ENCODE measurements at places on chromosomes 7 and 10.

GRCh38 chr7:30201161-30201666 lies 66.4 kb downstream of the MTURN start:
- DNase-seq: no peak

GRCh38 chr10:86678999-86679792 lies 10.9 kb downstream of the LDB3 start:
- no peak for DNase-seq

DNA sequence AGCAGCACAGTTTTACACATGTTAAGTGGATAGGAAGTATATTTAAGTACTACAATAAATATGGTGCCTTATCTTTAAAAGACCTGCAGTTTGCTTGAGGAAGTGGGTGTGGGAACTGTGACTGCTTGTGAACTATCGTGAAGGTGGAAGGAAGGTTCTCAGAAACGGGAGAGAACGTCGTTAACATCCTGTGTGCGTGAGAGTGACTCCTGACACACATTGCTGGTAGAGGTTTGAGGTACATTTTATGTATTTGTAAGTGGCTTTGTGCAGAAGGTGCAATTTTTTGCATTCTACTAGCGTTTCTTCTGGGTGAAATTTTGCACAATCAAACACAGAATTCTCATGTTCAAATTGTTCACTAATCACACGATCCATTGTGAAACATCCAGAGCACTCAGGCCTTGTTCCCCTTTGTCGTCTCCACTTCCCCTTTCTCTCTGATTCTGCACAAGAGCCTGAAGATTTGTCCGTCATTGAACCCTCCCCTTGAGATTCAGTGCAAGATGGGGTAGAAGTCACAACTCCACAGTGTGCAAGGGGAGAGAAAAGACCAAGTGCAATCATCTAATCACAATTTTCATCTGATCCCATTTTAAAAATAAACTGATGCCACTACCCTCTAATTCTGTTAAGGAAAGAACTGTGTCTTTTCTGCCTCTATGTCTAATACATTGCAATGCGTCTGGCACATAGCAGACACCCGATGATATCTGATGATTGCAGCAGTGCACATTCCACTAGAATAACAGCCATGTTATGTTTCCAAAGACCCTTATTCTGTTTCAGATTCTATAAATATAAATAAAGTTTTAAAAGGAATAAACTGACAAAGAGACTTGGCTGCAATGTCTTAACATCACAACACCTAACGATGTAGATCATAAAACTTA lies 279.9 kb downstream of the NEBL start:
- no peak for DNase-seq

DNA sequence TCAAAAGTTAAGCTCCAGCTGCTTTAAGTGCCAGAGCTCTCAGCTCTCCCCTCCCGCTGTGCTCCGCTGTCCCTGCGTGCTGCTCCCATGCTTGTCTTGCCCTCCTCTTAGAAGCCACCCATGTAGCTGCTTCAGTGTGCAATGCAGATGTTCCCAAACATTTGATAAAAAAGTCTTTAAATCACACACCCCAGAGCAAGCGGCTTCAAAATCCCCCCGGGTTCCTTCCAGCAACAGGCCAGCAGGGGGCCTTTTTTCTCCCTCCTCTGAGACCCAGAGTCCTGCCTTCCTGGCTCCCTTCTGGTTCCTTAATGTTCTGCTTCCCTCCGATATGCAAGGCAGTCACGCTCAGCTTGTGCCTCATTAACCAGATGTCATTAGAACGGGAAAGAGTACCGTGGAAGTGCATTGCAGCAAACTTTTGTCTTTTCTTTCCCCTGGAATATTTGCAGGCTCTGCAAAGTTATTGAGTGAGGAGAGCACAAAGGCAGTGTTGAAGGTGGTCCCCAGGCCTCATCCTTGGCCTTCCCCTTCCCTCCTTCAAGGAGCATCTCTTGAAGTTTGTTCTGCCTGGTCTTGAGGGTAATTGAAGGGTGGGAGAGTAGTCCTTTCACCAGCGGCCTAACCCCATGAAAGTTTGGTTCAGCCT lies 25.5 kb downstream of the LDB3 start:
- DNase-seq: peak; percentile 52

- no peak for DNase-seq
Observed at GRCh38 chr7:128259131-128260061, 18.3 kb downstream of the LEP start.

- no peak for DNase-seq
Observed at GRCh38 chr7:78367280-78367773, 568.8 kb downstream of the PHTF2 start.

GRCh38 chr10:104989880-104990279 lies 348.8 kb downstream of the SORCS3 start:
- DNase-seq: no peak

- DNase-seq: no peak
Observed at GRCh38 chr7:121744319-121744718, 128.6 kb upstream of the PTPRZ1 start.

- no peak for DNase-seq
Observed at GRCh38 chr7:44067064-44067951, 1.9 kb upstream of the PGAM2 start.

Data from GM04504 (cell line).